ENCODE measurements at places on chromosomes 7 and 10.
A peak's percentile ranks its signal among the peaks of the same experiment; 100 is the strongest.

GRCh38 chr10:73459683-73460314 is 26.4 kb upstream of the MSS51 start:
- DNase-seq: no peak

DNA sequence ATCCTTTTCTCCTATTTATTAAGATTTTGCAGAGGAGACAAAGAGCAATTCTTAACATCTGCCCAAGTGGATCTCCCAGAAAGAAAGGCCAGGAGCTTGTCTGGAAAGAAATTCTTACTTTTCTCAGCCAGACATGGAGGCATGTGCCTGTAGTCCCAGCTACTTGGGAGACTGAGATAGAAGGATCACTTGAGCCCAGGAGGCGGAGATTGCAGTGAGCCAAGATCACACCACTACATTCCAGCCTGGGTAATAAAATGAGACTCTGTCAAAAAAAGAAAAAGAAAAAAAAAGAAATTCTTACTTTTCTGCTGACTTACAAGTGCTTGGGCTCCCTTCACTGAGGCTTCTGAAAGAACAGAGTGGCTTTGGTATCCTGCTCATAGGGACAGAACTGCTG is 2.4 kb upstream of the CYP3A43 start:
- no peak for DNase-seq

DNA sequence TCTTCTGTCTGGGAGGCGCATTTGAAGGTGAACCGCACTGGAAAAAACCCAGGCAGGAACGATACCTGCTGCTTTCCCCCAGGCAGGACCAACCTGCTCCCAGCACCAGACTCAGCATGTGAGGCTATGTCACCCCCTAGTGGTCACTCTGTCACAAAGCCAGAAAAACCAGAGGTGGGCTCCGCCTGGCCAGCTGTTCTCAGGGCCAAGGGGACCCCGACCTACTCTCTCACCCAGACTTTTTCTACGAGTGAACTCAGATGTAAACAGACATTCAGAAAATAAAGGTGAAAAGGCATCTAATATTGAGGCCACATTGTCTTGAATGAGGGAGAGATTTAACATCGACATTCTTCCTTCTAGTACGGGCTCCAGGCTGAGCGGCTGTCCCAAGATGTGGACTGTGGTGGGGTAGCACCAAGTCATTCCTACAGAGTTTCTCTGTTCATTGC is 117.3 kb downstream of the PRKAG2 start:
- peak; percentile 70 for DNase-seq

GRCh38 chr7:117087639-117088396 is 134.5 kb downstream of the ST7 start:
- DNase-seq: no peak

- no peak for DNase-seq
Observed at GRCh38 chr10:101096378-101096777, 34.6 kb downstream of the KAZALD1 start.

- DNase-seq: peak; percentile 18
Observed at GRCh38 chr7:127396184-127396583, 3.7 kb upstream of the ZNF800 start.

GRCh38 chr7:42471573-42472174 is 234.7 kb upstream of the GLI3 start:
- no peak for DNase-seq

GRCh38 chr10:44292390-44293002 is 92.4 kb downstream of the CXCL12 start:
- no peak for DNase-seq

DNA sequence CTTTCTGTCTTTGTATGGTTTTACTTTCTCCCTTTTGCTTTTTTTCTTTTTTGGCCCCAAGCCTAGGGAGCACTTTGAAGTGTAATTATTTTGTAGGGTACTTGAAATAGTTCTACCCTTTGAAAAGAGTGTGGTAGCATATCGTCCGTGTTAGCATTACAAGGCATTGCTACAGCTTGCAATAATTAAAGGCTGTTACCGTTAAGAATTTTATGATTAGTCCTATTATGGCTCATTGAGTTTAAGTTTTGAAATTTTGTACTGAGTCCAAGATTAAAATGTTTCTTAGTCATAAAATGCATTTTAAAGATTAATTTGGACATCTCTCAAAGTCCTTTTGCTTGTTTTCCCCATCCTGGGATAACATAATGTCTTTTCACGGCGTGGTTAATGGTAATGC is 490.0 kb upstream of the LRRN3 start:
- DNase-seq: no peak

DNA sequence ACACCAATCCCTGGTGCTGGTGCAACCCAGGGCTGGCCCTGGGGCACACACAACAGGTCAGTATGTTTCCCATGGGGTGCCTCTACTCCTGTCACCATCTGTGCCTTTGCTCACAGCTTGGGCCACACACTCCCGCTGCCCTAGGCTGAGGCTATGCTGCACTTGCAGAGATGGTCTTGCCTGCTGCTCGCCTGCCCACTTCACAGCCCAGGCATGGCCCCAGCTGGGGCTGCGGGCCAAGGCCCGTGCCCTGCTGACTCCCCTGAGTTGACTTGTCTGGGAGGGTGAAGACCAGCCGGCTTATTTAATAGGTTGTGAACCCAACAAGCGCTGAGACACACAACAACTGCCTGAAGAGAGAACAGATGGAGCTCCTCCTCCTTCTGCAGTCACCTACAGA is 184.1 kb downstream of the ZNF33B start:
- no peak for DNase-seq

GRCh38 chr10:18699849-18700840 is 40.9 kb downstream of the ARL5B start:
- DNase-seq: no peak

DNA sequence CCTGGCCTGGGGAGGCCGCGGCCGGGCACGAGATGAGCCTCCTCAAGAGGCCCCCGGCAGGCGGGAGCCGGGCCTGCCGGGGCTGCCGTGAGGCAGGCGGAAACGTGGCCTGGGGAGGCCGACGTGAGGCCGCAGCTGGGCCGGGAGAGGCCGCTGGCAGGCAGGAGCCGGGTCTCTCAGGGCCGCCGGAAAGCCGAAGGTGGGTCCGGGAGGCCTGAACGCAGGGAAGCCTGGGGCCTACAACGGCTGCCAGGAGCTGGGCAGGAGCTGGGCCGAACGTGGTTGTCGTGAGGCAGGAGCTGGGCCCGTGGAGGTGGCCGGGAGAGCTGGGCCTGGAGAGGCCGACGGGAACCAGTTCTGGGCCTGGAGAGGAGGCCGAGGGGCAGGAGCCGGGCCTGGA is 171.9 kb downstream of the TPST1 start:
- DNase-seq: no peak

GRCh38 chr7:157675427-157675927 is 338.7 kb downstream of the DNAJB6 start:
- no peak for DNase-seq

DNA sequence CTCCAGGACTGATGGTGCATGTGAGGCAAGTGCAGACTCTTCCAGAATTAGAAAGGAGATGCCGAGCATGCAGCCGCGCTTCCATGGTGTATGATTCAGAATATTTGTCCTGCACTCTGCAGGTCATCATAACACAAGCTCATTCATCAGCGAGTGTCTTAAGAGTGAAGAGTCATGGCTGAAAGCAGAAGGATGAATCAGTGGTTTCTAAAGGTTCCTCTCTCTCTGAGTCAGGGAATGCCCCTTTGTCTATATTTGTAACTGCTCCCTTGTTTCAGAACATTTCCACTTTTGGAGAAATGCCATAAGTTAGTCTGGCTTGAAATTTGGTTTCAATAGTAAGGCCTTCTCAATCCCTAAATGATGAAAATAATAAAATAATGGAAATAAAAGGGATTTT is 52.3 kb downstream of the HECW1 start:
- DNase-seq: no peak

GRCh38 chr7:38682606-38683005 is 51.4 kb upstream of the AMPH start:
- DNase-seq: no peak

- no peak for DNase-seq
Observed at GRCh38 chr10:8302565-8302964, 248.1 kb downstream of the GATA3 start.

DNA sequence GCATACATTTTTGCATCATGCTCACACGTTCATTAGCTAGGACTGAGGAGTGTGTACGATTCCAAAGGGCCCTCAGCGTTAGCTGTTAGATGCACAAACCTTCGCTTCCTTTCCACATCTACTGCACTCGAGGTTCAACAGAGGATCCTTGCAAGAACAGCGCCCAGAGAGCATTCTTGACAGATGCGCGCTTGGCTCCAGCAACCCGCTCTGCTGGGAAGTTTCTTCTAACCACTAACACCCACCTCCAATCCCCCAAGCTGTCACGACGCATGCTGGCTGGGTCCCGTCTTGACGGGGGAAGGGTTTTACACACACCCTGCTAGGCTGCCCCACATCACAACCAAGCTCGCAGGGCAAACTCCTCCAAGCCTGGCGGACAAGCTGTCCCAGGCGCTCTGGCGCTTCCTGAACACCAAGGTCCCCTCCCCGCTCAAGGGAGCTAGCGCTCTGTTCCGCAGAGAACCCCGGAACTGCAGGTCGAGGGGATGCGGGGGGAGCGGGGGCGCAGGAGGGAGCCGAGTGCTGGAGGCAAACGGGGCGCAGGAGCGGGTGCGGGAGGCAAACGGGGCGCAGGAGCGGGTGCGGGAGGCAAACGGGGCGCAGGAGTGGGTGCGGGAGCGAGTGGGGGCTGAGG is 653 bp upstream of the ADRB1 start:
- no peak for DNase-seq

GRCh38 chr7:88184848-88185304 is 35.0 kb downstream of the SRI start:
- no peak for DNase-seq

Measured in CD4-positive, alpha-beta T cell treated with Interleukin-17A for 1 hour (primary cell).